NT2/D1 (cell line): ENCODE measurements at places on chromosomes 3 and 15.

DNA sequence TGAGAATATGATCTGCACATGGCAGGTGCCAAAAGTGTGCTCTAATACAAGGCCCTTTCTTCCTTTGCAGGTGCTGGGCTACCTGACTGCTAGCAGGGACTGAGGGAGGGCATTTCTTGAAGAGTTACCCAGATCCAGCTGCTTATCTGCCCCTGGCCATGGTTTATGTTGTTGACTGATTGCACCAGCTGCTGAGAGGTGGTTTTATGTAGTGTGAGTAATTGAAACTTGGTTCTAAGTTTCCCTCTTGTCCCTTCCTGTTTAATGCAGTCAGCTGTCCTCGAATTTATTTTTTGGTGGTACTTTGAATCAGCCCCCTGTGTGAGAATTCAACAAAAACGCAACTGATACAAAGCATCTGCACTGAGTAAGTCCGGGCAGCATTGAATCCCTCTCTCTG, 288.3 kb upstream of the C2CD4B start:
- DNase-seq = no peak

- no peak for DNase-seq
Observed at GRCh38 chr15:52466134-52466701, 62.5 kb downstream of the MYO5A start.

GRCh38 chr3:157423337-157423736, 13.3 kb upstream of the PTX3 start:
- DNase-seq = no peak

DNA sequence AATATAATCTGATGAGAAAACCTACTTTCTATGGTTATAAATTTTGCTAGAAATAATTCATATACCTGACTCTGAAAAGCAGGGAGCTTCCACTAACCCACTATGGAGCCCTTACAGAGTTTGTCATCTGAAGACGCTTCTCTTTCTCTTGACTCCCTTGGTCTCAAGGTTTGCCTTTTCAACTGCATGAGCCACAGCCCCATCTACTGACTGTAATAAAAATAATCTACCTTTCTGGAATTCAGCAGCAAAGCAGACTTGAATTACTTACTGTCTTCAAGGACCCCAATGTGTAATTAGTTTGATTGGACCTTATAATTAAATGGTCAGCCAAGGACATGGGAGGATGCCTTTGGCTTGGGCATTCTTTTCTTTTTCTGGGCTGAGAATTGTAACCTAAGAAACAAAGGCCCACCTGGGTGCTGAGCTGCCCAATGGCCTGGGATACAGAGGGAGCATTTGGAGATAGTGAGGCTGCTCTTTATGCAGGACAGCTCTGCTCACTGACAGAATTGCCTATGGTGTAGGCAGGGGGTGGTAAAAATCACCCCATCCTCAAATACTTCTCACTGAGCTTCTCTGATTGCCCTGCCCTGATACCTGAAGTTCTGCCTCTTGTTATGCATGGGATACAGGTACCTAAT, 178.6 kb upstream of the TRIM42 start:
- no peak for DNase-seq

GRCh38 chr3:171283848-171284222, 176.4 kb downstream of the TNIK start:
- no peak for DNase-seq

GRCh38 chr3:30059240-30059639, 547.2 kb upstream of the TGFBR2 start:
- peak; percentile 20 for DNase-seq

- DNase-seq = no peak
Observed at GRCh38 chr3:193977622-193978021, 158.3 kb upstream of the HES1 start.

DNA sequence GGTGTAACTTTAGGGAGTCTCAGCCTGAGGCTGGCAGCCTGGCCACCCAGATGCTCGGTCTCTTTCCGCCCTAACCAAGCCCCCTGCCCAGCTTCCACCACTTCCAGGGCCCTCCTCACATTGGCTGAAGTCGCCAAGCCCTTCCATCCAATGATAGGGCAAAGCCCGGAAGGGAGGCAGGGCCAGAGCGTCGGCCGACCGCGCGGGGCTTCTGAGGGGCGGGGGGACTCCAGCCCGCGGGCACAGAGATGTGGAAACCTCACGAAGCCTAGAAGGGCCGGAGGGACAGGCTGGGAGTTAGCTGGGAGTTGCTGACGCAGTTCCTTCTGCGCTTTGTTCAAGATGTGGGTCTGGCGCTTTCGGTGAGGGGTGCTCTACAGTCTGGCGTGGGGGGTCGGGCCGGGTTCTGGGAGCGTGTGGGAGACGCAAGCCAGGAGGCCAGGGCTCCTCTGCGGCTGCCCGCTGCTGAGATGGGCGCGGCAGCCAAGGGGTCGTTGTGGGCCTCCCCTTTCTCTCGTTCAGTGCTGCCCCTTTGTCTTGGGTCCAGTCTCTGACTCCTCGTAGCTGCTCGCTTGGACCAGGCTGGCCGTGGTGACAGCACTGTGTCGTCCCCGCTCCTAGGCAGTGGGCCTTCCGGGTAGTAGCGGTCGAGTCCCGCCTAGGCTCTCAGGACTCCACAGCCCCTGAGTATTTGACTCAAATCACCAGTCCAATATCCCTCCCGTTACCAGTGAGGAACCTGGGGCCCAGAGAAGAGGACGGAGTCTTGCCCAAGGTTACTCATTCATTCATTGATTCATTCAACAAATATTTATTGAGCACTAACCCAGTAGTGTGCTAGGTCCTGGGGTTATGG, at the start of gene ZNF660:
ZNF660 (plus strand) TSS at position 319 of the 856 bp plus-strand sequence. CDS start 9,230 bp downstream, outside the sequence.
- peak; percentile 88 for DNase-seq

- DNase-seq = no peak
Observed at GRCh38 chr3:15794303-15794771, 3.4 kb downstream of the ANKRD28 start.

DNA sequence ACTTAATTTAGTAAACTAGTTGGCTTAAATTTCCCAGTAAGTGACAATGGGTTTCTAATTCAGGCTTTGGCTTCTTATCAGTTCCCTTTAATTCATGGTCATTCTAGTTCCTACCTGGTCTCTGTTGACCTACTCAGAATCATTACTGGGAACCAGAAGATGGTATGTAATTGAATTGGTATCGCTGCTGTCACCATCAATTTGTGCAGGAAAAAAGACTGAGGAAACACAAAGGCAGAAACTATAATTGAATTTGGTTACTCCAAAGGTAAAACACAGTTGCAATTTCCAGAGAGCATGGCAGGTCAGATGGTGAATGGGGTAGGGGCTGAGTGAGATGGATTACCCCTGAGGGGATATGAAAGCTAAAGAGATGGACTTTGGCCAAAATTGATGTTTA, 226.5 kb upstream of the GAP43 start:
- DNase-seq = no peak

DNA sequence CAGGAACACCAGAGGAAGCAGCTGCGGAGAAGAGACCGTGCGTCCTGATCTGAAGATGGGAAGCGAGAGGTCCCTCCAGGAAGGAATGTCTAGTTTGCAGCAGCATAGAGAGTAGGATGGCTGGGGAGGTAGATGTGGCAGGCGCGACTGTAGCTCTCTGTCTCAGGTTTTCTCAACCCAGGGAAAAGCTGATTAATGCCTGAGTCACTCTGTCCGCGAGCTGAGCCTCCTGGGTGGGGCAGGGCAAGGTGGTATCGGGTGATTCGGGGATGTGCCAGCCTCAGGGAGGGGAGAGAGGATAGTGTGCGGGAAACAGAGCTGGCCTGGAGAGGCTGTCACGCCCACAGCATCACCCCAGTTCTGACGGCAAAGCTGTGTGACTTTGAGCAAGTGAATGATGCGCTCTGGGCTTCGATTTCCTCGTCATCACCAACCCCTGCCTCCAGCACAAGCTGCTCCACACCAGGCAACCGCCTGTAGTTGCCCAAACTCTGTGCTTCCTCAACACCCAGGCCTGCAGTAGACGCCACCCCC, 28.4 kb downstream of the CPN2 start:
- DNase-seq = no peak

- no peak for DNase-seq
Observed at GRCh38 chr3:109143646-109144045, 7.1 kb downstream of the C3orf85 start.

GRCh38 chr3:8286086-8286485, 215.5 kb upstream of the LMCD1 start:
- no peak for DNase-seq

- no peak for DNase-seq
Observed at GRCh38 chr15:40029979-40030893, 8.7 kb downstream of the SRP14 start.

GRCh38 chr15:31128919-31129768, 27.6 kb upstream of the TRPM1 start:
- DNase-seq = no peak

DNA sequence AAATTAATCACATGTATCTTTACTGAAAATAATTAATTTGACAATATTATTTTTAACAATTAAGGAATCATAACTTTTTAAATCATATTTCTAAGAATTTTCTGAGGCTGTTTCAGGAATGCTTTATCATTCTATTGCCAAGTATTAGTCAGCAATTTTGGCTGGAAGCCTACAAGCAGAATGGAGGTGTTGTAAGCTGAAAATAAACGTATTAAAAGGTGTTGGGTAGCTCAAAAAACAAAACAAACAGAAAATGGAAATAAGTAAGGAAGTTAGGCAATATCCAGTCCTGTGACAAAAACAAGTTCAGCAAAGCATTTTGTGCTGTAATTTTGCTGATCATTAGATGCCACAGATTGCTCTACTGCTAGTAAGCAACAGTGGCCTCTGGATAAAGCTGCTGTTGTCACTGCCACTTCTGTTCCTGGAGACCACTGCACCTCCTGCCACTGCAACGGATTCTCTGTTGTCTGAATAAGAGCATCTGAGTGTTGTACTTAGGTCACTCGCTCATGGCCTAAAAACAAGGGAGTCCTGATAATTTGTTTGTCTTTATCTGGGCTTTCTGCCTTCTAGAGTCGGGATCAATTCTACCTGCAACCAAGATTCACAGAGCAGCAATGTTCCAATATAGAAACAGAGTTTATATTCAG, 63.5 kb upstream of the SLITRK3 start:
- no peak for DNase-seq

DNA sequence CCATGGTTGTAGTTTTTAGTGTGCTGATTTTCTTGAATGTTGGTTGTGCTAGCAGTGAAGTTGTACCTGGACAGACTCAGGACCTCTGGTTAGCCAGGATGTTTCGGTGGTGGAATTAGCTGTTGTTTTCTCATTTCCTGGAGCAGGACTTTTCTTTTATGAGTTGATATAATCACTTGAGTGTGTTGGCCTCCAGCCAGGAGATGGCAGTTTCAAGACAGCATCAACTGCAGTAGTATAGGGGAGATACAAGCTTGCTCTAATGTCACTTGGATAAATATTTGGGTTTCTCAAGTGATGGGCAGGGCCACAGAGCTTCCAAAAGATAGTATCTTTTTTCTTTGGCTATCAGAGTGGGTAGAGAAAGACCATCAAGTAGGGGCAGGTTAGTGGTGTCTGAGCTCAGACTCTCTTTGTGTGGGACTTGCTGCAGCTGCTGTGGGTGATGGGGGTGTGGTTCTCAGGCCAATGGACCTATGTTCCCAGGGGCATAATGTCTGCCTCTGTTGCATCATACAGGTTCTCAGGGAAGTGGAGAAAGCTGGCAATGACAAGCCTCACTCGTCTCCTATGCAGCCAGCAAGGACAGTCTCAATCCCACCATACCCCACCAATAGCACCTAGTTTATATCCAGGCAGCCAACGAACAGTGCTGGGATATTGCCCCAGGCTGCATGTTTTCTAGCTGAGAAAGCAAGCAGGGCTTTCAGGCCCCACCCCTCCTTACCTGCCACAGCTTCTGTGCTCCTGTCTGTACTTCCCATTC, 14.6 kb upstream of the OR5K2 start:
- no peak for DNase-seq

DNA sequence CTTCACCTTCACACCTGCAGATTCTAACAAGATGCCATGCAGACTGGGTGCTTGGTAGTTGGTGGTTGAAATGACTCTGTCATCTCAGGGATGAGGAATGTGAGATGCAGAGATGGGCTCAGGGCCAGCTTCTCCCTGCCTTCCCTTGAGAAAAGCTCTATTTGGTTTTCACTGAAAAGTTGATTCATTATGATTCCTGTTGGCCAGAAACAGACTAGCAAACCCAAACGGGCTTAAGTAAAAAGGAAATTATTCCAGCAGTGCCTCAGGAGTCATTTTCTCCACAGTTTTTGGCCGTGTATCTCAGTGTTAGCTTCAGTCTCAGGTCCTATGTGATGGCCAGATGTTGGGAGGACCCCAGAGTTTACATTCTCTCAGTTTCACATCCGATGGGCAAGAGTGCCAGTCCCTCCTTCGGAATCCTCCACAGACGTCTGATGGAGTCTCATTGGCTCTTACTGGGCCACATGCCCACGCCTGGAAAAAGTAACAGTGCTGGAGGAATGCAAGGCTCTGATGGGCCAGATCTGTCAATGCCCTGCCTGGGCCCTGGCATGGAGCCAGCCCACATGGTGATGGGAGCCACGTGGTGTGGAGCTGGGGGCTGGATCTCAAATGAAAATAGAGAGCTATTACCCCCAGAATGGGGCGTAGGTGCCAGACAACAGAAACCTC, 22.3 kb upstream of the SACM1L start:
- no peak for DNase-seq

GRCh38 chr15:40038638-40039543, at the start of gene SRP14:
TSS of gene SRP14 (minus strand) at chr15:40039181. CDS start at chr15:40039116, 65 bp downstream.
- DNase-seq = peak; percentile 83

GRCh38 chr3:188051801-188052168, 102.2 kb upstream of the LPP start:
- no peak for DNase-seq

DNA sequence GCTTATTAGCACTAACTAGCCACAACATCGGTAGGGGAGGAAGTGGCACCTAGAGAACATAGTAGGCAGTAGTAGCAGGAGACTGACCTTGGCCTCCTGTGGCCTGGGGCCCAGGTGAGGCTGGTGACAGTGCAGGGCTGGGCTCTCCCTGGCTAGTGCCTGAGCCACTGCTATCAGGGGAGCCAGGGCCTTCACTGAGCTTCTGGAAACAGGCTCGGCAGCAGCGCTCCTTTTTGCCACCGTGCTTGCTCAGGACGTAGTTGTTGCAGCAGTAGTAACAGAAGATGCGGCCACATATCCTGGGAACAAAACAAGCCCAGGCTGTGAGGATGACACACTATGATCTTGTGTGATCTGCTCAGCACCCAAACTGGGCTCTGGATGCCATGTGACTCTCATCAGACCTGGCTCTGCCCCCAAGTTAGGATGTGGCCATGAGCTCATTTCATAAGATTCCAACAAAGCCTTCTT, 15.1 kb downstream of the CXCR6 start:
- DNase-seq = no peak

GRCh38 chr3:189952272-189952671, 168.4 kb downstream of the P3H2 start:
- DNase-seq = no peak
